ENCODE measurements at places on chromosomes 7 and 10.

DNA sequence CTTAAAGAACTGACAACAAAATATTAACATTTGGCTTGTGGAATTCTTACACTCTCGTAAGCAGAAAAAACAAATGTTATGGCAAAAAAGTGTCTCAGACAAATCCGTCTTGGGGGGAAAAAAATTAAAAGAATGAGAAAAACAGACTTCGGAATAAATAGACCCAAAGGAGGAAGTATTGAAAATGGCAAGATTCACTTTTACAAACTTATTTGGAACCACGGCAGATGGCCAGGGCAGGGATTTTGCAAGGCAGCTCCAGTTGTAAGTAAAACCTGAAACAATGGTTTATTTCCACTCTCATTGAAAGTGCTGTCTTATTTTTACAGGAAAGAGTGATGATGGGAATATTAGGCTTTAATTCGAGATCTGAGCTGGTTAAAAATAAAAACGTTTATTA, 1.5 kb upstream of the ZNF438 start:
- no peak for DNase-seq

DNA sequence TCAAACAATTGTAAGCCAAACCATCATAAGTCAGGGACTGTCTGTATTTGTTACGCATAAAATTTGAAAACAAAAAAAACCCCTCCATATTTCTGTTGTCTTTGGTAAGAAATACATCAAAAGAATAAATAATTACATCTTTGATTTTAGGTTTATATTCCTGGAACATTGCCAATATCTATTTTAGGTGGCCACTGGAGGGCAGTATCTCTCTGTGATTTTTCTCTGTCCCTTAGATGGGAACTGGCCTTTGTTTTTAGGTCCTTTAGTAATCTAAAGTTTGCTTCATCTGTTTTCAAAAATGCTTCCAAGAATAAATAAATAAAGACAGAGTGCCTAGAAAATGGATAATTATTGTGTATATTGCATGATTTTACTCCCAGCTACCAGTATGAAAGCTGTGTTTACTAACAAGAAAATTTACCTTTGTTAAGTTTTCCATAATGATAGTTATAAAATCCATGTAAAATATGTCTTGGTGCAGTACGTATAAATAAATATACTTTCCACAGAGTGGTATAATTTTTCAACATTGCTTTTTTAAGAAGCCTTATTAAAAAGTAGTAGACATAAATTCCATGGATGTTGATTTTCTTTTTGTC, 64.2 kb downstream of the PHYHIPL start:
- DNase-seq, result no peak

DNA sequence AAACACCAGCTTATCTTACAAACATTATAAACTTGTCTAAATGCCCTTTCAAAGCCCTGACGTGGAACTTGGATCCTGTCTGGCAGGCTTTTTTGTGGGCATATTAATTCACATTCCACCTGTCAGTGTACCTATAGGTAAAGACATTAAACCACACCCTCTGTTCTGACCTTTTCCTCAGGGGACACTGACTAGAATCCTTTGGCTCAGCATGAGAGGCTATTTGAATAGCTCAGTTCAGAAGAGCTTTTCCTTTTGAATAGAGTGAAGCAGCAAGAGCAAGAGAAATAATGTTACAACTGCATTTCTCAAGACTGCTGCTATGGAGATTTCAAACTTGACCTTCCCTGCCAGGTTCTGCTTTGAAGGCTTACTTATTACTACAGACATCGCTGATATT, 76.9 kb downstream of the CYP51A1 start:
- DNase-seq, result no peak

DNA sequence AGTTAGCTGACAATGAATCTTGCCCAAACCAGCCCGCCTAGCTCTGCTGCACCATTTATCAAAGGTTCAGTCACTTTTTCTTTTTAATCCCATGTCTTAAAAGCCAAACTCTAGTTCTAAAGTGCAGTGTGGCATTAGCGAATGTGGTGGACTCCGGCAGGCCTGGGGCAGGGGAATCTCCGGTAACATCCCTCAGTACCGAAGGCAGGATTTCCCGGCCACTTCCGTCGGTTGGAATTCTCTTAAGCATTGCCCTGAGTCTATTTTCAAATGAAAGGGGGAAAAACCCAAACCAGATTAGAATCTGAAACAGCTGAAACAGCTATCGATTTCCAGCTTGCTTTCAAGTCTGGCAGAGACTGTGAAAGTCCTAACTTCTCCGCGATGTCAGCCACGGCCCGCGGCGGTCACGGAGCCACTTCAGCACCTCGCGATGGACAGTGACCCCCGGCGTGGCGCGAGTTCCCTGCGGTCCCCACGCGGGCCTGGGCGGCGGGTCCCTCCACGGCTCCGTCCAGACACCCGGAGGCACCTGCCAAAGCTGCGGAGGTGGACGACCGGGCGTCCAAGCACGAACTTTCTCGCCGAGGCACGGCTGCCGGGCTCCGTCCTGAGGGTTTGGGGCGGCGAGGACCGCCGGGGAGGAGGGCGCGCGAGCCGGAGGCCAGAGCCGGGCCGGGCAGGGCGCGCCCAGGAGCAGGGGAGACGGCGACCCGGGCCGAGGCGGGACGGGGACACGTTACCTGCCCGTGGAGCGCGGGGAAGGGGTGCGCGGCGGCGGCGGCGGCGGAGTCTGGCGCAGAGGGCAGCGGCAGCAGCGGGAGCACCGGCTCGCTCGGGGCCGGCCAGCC, 745 bp downstream of the TCERG1L start:
- DNase-seq, result no peak

- DNase-seq, result no peak
Observed at GRCh38 chr7:5183899-5184298, 6.1 kb upstream of the WIPI2 start.

- DNase-seq, result no peak
Observed at GRCh38 chr7:49791088-49791741, 17.8 kb downstream of the VWC2 start.

DNA sequence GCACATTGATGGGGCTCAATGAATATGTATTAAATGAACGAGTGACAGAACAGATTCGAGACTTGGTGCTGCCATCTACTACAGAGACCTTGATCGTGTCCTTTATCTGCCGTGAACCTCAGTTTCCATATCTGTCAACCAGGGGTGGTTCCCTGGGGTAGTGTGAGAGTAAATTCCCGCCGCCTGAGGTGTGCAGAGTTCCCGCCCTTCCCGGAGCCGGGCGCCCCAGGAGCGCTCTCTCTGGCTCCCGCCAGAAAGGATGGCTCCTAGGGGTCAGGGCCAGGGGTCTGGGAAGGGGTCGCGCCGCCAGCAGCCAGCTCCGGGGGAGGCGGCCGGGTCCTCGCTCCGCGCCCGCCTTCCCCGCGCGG, 333 bp upstream of the PLCE1 start:
- DNase-seq, result no peak

- no peak for DNase-seq
Observed at GRCh38 chr7:122291189-122291588, 13.4 kb downstream of the FEZF1 start.

DNA sequence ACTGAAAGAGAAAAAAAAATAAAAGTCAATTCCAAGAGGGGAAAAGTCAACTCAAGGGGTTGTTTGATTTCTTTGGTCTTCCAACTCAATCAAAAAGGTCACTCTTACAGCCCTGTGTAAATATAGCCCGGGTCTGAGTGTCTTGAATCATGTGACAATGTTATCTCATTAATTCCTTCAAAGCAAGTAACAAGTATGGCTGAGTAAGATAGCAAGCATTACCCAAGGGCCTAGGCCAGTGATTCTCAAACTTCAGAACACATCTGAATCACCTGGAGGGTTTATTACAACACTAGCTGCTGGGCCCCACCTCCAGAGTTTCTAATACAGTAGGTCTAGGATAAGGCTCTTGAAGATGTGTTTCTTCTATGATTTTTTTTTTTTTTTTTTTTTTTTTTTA, 125.0 kb downstream of the PRLHR start:
- DNase-seq, result no peak

- DNase-seq, result no peak
Observed at GRCh38 chr10:60834401-60834800, 56.1 kb downstream of the CDK1 start.

GRCh38 chr10:120077707-120078492, 185.4 kb downstream of the SEC23IP start:
- DNase-seq, result no peak

GRCh38 chr7:106372595-106373318, 88.0 kb upstream of the NAMPT start:
- no peak for DNase-seq

- DNase-seq, result no peak
Observed at GRCh38 chr10:68604441-68604840, 44.3 kb downstream of the TET1 start.

GRCh38 chr7:140081774-140082425, 19.1 kb upstream of the PARP12 start:
- no peak for DNase-seq

GRCh38 chr10:6135039-6135438, 46.2 kb downstream of the RBM17 start:
- peak; percentile 24 for DNase-seq

DNA sequence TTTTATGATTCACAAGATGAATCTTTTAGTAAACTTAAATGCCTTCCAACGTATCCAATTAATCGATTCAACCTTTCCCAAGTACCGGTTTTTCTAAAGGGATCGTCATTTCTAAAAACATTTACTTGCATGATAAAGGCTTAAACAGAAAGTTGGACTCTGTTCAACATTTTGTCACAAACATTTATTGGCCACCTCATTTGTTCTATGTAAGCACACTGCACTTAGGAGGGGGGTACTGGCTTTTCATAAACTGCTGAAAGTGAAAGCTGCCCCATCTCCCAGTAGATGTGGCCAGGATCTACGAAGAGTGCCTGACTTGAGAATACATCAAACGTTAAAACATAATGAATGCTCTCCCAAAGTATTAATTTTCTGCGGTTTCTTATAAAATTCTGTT, 37.3 kb upstream of the LAMB4 start:
- DNase-seq, result no peak

DNA sequence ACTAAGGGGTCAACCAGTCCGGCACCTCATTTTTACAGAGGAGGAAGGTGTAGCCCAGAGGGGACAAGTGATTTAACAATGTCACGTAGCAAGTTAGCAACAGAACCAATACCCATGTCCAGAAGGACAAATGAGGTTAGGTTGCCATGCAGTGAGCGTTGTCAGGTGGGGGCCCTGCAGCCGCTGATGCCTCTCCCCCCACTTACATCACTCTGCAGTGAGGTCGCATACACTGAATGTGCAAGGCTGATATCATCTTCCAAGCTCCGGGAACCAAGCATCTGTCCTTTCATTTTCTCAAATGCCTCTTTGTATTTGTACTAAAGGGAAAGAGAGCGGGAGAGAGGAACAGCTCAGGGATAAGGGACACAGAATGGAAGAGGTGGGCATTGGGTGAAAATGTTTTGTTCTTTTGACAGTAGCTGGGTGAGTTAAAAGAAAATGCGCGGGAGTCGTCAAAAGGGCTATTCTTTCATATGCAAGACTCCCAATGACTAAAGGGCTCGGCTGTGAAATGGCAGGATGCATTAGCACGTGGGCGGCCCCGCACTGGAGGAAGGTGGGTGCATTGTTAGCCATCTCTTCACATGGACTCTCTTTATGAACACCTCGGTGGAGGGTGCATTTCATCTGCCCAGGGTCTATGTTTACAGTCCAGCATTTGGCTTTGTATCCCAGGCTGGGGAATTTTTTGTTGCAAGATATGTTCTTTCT, 49.7 kb downstream of the NRAP start:
- no peak for DNase-seq

GRCh38 chr7:26995666-26996065, 100.1 kb downstream of the HOXA1 start:
- DNase-seq, result no peak

- DNase-seq, result no peak
Observed at GRCh38 chr10:131591936-131592335, 280.4 kb upstream of the TCERG1L start.

- DNase-seq, result peak; percentile 29
Observed at GRCh38 chr7:157404845-157405481, 68.2 kb downstream of the DNAJB6 start.

GRCh38 chr10:93718937-93719725, 16.7 kb upstream of the FRA10AC1 start:
- DNase-seq, result no peak

DNA sequence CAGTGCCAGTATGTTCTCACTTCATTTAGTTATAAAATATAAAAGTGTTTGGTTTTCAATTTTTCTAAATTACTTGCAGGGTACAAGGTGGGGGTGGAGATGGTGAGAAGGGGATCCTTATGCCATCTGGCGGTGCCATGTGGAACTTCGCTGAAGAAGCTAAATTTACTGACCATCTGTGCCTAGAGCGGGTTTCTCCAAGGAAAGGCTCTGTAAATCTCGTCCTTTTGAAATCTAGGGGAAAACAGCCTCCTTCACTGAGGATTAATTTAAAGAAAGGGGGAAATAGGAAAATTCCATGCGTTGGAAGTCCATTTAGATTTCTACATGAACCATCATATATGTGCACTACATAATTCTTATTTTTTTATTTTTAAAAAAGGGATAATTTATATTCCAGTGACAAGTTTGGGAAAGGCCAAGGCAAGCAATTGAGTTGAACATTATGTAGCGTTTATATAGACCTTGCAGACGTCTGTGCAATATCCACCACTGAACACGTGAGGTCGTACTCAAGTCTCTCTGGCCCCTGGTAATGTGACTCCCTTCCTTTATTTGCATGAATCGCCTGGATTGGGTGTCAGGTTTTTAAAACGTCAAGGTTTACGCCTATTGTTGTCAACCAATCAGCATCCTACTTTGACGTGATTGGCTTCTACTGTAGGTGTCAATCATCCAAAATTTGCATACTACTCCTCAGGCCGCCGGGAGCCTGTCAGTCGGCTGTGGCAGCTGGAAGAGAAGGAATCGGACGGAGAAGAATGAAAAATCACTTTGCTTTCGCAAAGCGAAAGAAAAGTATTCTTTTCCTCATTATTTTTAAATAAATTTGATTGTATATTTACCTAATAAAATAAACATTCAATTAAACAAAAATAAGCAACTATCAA, 297.1 kb upstream of the NFE2L3 start:
- DNase-seq, result peak; percentile 45

DNA sequence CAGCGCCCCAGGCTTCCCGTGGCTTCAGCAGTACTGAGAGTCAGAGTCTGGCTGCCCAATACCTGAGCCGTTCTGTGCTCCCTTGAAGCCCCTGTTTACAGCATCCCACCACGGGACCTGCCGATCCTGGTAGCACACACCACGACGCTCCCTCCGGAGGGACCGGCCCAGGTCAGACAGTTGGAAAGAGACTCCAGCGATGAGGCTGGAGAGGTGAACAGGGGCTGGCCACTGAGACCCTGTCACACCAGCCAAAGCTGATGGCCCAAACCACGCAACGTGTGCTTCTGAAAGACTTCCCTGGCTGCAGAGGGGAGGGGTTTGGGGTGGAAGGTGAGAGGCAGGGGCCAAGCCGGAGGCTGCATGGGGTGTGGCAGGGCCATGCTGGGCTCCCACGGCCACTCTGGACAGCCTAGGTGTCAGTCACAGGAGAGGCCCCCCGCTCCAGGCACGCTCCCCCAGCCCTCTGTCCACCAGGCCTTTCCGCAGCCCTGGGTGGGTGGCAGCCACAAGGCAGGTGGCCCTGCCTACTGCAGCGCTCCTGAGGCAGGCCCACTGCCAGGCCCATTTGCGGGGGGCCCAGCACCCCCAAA, 140.2 kb upstream of the CHST15 start:
- no peak for DNase-seq

GRCh38 chr10:95411635-95412034, 120.8 kb upstream of the PDLIM1 start:
- DNase-seq, result no peak
